Stimulated activated naive CD4-positive, alpha-beta T cell treated with Interleukin-2 at 50 U/mL for 16 hours (primary cell): ENCODE measurements at places on chromosomes 11 and 22.

GRCh38 chr11:112780351-112781087, 180.7 kb upstream of the NCAM1 start:
- no peak for DNase-seq

DNA sequence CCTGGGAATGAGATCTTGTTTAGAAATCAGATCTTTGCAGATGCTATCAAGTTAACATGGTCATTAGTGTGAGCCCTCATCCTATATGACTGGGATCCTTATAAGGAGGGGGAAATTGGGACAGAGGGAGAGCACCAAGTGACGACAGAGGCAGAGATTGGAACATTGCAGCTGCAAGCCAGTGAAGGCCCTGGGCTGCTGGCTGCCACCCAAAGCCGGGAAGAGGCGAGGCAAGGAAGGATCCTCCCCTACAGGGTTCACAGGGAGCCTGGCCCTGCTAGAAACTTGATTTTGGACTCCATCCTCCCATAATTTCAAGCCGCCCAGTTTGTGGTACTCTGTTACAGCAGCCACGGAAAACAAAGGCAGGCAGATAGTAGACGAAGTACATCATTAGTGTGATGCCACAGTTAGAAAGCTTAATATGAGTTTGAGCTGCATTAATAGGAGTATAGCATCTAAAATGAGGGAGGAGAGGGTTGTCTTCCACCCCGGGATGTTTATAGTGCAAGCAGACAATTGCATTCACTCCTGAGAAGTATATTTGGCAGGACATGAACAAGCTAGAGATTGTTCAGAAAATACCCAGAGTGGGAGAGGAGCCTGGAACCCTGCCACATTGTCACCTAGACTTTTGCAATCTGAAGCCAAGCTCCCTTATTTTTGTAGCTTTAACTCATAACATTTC, 56.8 kb upstream of the CLMP start:
- DNase-seq = no peak

DNA sequence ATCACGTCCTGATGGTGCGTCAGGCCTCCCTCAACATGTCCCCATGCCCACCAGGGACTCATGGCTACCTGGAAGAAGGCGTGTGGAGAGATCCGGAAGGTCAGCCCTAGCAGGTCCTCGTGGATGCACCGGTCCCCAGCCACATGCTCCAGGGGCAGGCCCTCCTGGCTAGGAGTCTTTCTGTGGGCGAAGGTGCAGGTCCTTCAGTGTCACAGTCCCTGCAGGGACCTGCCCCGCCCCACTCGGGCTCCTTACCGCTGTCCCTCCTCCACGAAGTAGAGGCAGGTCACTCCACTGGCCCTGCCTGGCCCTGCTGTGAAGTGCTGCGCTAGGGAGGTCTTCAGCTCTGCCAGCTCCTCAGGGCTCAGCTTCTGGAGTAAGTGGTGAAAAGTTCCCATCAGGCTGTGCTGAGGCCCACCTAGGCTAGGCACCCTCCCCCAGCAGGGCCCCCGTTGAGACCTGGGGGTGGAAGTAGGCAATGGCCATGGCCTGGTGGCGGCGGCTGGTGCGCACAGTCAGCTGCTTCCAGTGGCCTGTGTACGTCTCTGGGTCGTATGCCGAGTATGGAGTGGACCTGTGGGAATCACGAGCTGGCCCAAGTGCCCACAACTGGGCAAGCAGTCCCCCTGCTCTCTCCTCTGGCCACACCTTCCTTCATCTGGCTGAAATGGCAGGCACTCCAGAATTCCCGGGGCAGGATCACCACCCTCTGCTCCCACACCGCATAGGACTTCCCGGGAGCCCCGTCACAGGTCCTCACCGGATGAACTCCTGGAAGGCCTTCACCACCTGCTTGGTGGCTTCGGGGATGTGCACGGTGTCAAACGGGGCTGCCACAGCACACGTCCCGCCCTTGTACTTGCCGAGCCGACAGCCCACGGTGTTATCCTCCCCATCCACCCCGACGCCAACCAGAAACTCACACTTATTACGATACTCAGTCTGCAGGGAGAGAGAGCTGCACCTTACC, 1.1 kb upstream of the RANBP1 start:
- no peak for DNase-seq

GRCh38 chr11:107011977-107012376, 6.3 kb downstream of the GUCY1A2 start:
- DNase-seq = no peak

DNA sequence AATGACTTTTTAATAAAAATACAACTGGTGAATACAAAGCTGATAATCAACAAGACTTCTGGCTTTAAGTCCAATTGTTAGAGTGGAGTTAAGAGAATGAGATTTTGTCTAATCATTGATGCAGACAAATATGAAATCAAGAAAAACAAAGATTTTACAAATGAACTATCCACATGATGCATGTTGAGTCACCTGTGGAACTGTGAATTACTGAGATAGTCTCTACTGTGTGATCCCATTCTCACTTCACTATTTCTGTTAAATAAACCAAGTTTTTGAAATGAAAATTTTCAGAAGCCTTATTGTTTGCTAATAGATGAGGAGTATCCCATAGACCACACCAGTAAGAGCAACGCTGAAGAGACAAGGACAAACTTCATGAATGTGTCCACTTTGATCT, 8.4 kb upstream of the CTSC start:
- no peak for DNase-seq

DNA sequence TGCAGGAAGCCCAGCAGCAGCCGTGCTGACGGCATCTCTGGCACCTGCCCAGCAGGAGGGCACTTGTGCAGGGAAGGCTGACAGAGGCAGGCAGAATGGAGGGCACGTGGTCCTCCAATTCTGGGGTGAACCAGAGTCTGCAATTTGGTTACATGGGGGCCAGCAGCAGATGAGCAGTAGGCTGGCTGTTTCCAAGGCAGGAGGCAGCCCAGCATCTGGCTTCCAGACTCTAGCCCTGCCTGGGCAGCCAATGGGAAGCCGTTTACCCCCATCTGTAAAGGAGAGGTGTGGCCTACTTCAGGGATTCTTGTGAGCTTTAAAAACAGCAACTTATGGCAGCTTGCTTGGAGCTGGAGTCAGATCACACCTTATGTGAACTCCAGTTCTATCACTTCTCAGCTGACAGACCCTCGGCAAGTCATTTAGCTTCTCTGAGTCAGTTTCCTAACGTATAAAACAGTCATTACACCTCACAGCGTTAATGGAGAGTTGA, 27.9 kb upstream of the RASL10A start:
- no peak for DNase-seq

- no peak for DNase-seq
Measured at GRCh38 chr22:21009638-21010425, 5.1 kb upstream of the P2RX6 start.

- DNase-seq = no peak
Measured at GRCh38 chr11:119853581-119854360, 124.8 kb upstream of the NECTIN1 start.

DNA sequence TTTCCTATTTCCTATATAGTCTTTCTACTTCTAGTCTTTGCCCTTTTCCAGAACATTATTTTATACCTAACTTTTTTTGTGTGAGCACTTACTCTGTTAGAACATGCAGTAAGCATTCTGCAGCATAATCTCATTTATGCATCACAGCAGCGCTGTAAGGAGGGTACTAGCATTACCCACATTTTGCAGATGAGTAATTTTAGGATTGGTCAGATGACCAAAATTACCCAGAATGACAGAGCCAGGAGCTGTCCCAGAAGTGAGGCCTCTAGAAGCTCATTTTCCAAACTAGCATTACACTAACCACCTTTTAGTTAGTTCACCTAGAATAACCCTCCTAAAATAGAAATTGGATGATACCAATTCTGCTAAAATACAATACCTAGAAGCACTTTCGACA, 47.1 kb upstream of the ARHGAP32 start:
- DNase-seq = no peak

DNA sequence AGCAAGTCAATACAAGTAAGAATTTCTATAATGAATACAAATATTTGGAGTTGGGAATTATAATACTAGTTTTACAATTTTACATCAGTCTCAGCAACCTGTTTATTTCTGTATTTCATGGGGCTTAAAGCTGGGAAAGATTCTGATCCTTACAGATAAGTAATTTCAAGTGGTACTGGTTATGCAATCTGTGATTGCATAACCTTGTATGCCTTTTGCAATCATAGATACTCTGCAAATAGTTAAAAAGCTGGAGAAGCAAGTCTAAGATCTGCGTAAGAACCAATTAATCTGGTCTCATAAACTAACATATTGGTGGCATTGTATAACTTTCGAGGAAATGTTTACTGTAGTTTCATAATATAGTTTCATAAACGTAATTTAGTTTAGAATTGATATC, 198.3 kb upstream of the PGR start:
- DNase-seq = no peak

GRCh38 chr11:92628401-92629292, 340.8 kb upstream of the MTNR1B start:
- DNase-seq = no peak

DNA sequence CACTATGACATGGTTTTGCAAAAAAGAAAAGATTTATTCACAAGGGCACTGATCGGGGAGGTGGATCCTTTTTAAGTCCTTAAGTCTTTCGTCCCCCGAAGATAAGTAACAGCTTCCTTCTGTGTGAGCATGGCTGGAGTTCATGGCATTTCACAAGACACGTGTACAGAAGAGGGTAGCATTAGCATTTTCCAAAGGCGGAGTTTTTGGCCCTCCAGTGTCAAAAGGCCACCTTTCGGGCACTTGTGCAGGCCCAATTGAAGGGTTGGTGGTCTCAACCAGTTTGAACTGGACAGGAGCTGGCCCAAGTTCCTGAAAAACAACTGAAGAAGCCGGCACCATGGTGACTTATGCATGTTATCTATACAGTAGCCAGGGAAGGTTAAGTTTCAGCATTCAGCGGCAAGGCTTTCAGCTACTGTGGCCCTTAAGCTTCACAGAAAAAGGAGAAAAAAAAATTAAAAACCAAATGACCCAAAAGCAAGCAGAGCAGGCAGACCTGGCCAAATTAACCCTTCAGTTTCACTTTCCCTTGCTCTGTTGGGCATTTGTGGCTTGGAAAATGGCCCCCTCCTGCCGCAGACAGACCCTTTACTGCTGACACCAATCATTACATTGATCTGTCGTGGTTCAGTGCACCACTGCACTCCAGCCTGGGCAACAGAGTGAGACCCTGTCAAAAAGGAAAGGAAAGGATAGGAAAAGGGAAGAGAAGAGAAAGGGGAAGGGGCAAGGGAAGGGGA, 18.7 kb downstream of the ZNF74 start:
- no peak for DNase-seq

- DNase-seq = no peak
Measured at GRCh38 chr11:72326151-72326848, 82.3 kb upstream of the PHOX2A start.

DNA sequence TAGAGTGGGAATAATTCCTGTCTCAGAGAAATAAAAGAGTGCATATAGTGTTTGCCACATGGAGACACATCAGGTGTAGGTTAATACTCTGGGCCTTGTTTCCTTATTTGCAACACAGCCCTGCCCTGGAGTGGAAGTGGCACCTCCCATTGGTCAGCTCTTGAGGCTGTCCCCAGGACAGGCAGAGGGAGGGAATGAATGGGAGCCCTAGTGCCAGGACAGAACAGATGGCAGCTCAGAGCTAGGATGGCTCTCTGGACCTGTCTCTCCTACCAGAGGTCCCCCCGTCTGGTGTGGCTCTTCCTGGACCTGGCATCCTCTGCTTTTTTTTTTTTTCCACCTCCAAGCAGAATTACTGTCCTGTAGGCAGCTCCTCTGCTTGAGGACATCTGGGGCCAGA, 35.6 kb downstream of the LIMK2 start:
- no peak for DNase-seq

GRCh38 chr22:48320048-48320682, 1507.5 kb downstream of the BRD1 start:
- DNase-seq = no peak

GRCh38 chr11:71086687-71087258, 165.6 kb downstream of the SHANK2 start:
- no peak for DNase-seq

- DNase-seq = no peak
Measured at GRCh38 chr11:24295360-24295759, 201.5 kb upstream of the LUZP2 start.

DNA sequence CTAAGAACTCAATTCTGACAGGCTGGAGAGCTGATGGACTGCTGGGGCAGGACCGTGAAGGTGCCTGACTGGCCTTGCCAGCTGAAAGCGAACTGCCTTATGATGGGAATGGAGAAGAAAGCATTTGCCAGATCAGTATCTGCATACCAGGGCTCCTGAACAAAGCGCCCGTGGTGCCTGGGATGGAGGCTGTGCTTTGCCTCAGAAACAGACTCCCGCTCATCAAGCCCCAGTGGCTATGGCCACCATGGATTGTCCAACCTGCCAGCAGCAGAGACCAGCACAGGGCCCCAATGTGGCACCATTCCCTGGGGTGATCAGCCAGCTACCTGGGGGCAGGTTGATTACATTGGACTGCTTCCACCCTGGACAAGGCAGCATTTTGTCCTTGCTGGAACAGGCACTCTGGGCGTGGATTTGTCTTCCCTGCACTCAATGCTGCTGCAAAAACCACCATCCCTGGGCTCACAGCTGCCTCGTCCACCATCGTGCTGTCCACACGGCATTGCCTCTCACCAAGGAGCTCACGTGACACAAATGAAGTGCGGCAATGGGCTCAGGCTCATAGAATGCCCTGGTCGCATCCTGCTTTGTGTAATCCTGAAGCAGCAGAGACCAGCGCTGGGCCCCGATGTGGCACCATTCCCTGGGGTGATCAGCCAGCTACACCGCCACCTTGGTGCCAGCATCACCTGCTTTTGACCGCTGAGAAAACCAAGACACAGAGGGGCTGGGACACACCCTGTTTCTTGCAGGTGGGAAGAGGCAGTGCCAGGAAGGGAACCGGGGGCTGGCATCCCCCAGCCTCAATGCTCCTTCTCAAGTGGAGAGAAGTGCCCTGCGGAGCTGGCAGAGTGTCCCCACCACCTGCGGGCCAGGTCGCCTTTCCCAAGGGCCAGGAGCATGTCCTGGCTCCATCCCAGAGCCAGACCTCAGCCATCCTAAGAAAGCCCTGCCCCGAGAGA, 1367.5 kb downstream of the BRD1 start:
- no peak for DNase-seq

DNA sequence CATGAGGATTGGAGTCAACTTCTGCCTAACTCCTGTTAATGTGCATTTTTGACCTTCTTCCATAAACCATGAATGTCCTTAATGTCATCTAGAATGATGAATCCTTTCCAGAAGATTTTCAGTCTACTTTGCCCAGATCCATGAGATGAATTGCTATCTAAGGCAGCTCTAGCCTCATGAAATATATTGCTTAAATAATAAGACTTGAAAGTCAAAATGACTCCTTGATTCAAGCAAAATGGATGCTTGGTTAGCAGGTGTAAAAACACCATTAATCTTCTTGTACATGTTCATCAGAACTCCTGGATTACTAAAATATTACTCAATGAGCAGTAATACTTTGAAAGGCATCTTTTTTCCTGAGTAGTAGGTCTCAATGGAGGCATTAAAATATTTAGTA, 238.5 kb upstream of the ZC3H12C start:
- DNase-seq = no peak

DNA sequence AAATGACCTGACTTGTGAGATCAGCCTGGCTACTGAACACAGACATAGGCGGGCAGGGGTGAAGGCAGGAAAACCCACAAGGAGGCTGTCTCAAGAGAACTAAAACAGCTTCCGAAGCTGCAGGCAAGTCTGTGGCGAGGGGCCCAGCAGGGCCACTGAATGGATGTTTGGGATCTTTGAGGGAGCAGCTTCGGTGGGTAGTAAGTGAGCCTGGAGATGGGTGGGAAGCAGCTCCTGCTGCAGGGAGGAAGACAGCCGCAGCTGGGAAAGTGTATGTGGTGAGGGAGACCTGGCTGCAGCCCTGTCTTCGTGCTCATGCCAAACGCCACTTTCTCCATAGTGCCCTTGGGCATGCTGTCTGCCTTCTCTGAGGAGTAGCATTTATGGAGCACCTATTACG, 3.4 kb downstream of the CCDC86 start:
- DNase-seq = no peak

GRCh38 chr22:27129266-27129665, 471.9 kb downstream of the MIAT start:
- DNase-seq = no peak
